Inflammatory macrophage treated with lipopolysaccharide for 4 hours (primary cell): ENCODE measurements at places on chromosomes 7 and 10.

DNA sequence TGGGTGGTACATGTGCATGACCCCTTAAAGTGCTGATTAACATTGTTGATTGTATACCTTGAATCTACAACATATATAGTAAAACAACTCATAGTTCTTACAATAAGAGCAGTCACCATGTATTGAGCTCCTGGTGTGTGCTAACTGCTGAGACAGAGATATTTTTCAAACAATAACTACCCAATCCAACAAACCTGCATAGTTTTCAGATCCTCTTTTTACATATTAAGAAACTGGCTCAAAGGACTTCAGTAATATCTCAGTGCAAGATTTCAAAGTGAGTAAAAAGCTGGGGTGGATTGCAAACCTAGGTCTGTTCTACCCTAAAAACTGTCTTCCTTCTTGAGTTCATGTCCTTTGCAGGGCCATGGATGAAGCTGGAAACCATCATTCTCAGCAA lies 272.2 kb downstream of the SNX13 start:
- DNase-seq: peak; percentile 2

- DNase-seq: no peak
Measured at GRCh38 chr7:134907000-134907399, 79.3 kb upstream of the AGBL3 start.

- DNase-seq: no peak
Measured at GRCh38 chr10:29791773-29792172, 157.0 kb upstream of the SVIL start.

GRCh38 chr7:117069379-117069778 lies 116.1 kb downstream of the ST7 start:
- DNase-seq: no peak

DNA sequence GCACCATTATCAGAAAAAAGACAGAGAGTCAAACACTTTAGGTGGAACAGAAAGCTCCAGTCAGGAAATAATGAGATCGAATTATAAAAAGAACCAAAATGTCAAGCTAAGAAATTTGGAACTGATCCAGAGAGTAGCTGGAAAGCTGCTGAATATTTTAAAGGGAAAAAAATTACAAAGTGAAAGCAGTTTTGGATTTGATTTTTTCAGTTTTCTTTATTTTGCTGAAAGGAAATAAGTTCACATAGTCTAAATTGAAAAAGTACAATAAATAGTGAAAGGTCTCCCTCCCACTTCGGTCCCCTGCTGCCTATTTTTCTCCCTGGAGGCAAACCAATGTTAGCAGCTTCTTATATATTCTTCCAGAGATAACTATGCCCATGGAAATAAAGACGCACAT lies 11.3 kb upstream of the TOMM7 start:
- no peak for DNase-seq

GRCh38 chr10:48271047-48271730 lies 3.3 kb downstream of the FRMPD2 start:
- DNase-seq: no peak

DNA sequence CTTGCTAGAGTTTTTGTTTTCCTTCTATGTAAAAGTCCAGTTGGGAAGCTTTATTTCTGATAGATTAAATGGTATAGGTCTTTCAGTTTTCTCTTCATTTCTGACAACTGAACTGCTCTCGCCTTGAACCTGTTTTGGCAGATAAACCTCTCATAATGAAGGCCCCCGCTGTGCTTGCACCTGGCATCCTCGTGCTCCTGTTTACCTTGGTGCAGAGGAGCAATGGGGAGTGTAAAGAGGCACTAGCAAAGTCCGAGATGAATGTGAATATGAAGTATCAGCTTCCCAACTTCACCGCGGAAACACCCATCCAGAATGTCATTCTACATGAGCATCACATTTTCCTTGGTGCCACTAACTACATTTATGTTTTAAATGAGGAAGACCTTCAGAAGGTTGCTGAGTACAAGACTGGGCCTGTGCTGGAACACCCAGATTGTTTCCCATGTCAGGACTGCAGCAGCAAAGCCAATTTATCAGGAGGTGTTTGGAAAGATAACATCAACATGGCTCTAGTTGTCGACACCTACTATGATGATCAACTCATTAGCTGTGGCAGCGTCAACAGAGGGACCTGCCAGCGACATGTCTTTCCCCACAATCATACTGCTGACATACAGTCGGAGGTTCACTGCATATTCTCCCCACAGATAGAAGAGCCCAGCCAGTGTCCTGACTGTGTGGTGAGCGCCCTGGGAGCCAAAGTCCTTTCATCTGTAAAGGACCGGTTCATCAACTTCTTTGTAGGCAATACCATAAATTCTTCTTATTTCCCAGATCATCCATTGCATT lies 27.1 kb downstream of the MET start:
- DNase-seq: no peak

GRCh38 chr7:1693991-1694524 lies 24.0 kb downstream of the ELFN1 start:
- DNase-seq: no peak

DNA sequence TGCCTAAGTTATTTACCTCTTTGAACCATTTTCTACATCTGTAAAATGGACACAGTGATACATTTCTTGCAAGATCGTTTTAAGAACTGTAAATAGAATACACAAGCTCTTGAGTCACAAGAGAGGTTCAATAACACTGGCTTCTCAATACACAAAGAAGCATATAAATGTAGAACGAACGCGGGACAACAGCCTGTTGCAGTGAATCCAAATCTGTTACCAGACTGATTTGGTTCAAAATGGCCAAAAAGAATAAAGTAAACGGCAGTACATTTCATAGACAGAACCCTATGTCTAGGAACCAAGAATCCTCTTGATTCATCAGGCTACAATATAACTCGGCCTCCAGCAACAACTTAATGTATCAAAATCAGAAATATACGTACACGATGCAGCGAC lies 701 bp downstream of the MTPAP start:
- DNase-seq: no peak

GRCh38 chr10:62610649-62611229 lies 193.8 kb upstream of the ADO start:
- peak; percentile 62 for DNase-seq

DNA sequence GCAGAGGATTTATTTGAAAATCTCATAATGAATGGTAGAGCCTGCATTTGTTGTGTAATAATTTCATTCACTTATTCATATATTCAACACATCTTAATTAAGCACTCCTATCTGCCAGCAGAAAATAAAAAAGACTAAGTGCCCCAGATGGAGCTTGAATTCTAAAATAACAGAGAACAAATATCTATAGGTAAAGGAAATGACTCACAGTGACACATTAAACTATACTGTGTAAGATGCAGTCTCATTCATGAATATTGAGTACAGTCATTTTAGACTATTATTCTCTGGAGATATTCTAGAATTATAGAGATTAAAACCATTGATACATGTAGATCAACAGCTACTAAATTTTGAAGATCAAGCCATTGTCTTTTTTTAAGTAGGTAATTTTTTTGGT lies 72.1 kb downstream of the PTPRZ1 start:
- no peak for DNase-seq

- no peak for DNase-seq
Measured at GRCh38 chr10:118966850-118967125, 62.7 kb upstream of the NANOS1 start.

GRCh38 chr10:51800121-51800520 lies 100.7 kb upstream of the CSTF2T start:
- DNase-seq: no peak

DNA sequence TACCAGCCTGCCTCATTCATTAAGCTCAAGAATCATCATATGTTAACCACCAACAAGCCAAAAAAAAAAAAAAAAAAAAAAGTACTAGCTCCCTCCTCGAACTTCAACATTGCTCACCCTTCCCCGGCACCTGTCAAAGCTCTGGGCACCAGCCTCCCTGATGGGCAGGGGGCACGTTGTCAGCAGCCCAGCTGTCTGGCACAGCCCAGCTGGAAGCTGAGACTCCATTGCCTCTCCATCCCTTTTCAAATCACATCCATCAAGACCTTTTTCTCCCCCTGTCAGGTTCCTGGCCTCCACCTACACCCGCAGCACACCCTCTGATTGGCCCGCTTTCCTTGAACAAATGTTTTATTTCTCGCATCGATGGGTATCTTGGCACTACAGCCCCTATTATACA lies 913.3 kb upstream of the AUTS2 start:
- no peak for DNase-seq

- peak; percentile 21 for DNase-seq
Measured at GRCh38 chr10:63633677-63634487, 112.7 kb downstream of the REEP3 start.

DNA sequence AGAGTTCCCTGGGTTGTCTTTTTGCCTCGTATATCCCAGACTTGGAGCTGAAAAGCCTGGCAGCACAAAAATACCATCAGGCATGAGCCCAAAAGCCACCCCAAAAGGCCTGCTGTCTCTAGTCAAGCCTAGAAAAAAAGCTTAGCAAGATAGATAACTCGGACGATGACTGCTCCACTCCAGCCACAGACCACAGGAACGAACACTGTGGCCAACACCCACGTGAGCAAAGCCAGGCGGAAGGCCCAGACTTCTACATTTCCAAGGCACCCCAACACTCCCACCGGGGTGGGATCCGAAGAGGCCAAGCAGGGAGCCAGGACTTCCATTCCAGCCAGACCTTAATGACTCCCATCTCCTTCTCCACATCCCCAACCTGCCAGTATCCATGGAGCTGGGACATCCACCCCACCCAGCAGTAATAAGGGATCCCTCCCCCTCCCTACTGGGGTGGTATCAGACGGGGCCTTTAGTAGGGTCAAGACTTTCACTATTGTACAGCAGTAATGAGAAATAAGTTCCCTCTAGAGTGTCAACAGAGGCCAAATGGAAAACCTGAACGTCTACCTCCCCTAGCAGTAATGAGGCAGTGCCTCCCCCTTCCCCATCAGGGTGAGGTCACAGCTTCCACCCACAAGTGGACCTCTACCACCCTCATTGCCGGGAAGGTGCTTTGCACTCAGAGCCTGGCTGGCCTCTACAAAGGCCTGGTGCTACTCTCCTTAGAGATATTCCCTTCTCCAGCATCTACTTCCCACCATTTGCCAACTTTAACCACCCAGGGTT lies 23.0 kb downstream of the PRLHR start:
- no peak for DNase-seq

DNA sequence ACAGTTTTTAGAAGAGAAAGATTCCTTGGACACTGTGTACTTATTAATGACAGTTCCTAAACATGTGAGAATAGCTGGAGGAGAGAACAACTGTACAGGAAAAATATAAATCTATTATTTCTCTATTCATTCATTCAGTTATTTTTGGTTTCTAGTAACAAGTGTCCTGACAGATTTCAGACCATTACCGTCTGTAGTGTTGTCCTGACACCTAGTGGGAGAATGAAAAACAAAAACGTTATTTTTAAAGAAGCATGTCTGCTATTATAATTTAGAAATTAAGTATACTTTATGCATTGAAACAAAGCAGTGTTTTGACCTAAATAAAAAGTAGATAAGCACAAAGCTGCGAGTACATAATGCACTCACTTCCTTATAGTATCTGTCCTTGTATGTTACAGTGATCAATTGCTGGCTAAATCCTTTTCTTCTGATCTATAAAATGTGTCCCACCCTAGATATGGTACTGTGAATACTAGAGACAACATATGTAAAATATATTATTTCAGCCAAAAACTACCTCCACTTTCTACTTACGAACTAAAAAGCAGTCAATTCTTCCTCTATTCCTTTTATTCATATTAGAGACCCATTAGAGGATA lies 575.6 kb downstream of the ARL4A start:
- peak; percentile 38 for DNase-seq

DNA sequence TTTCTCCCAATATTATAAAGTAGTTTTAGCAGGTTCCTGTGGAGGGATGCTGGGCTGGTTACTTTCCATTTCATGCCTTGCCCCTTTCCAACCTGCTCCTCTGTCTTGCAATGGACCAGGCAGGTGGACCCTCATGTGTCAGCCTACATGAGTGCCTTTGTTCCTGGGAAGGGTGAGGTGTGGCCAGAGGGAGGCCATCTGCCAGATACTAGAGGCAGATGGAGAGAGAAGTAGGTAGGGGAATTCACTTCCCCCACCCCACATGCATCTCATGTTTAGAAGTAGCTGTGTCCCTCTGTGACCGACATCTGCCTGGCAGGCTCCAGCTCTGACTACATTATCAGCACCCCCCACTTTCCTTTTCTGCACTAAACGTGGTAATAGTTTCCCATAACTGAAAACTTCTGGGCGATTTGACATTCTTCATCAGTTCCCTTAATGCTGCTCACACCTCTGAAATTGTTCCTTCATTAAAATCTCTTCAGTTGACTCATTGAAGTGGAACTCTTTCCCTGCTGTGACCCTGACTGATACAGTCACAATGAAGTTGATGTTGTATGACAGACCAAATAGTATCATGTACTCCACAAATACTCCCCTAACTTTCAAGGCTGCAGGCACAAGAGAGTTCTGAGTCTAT lies 396.3 kb upstream of the FZD8 start:
- no peak for DNase-seq

- DNase-seq: no peak
Measured at GRCh38 chr7:105354383-105354782, 34.3 kb downstream of the SRPK2 start.

GRCh38 chr7:68015978-68016532 lies 1019.4 kb downstream of the TYW1 start:
- no peak for DNase-seq

GRCh38 chr7:33050535-33051318 lies 11.8 kb downstream of the NT5C3A start:
- peak; percentile 83 for DNase-seq

GRCh38 chr10:122847782-122848604 lies 2.3 kb upstream of the CUZD1 start:
- no peak for DNase-seq

- DNase-seq: no peak
Measured at GRCh38 chr10:132632091-132632561, 94.5 kb downstream of the INPP5A start.

GRCh38 chr7:98075801-98076200 lies 30.9 kb upstream of the LMTK2 start:
- no peak for DNase-seq

DNA sequence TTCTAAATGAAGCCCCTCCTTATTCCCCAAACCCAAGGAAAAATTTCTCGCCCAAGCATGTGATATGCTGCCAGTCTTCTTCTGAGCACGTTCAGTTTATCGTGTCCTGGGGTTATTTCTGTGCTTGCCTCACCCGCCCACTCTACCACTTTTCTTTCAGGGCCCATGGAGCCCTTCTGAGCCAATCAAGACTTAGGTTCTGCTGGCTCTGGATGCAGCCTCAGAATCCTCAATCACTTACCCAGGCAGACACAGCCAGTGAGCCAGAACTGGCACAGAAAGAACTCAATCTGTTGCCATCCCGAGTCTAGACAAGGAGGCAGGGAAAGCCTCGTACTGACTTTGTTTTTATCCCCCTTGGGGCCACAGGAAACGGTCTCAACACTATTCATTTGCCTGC lies 34.2 kb upstream of the C10orf90 start:
- no peak for DNase-seq

GRCh38 chr7:104328296-104328969 lies at the start of gene LHFPL3:
Gene LHFPL3 (plus strand): TSS chr7:104328603.
- no peak for DNase-seq
